ENCODE measurements at places on chromosomes 13 and 19.

GRCh38 chr19:42288387-42288786 is 13.5 kb upstream of the PRR19 start:
- DNase-seq = no peak

GRCh38 chr13:22800526-22801401 is 380.0 kb upstream of the SGCG start:
- DNase-seq = no peak

- no peak for DNase-seq
Observed at GRCh38 chr19:1336079-1336684, 47.5 kb upstream of the NDUFS7 start.

DNA sequence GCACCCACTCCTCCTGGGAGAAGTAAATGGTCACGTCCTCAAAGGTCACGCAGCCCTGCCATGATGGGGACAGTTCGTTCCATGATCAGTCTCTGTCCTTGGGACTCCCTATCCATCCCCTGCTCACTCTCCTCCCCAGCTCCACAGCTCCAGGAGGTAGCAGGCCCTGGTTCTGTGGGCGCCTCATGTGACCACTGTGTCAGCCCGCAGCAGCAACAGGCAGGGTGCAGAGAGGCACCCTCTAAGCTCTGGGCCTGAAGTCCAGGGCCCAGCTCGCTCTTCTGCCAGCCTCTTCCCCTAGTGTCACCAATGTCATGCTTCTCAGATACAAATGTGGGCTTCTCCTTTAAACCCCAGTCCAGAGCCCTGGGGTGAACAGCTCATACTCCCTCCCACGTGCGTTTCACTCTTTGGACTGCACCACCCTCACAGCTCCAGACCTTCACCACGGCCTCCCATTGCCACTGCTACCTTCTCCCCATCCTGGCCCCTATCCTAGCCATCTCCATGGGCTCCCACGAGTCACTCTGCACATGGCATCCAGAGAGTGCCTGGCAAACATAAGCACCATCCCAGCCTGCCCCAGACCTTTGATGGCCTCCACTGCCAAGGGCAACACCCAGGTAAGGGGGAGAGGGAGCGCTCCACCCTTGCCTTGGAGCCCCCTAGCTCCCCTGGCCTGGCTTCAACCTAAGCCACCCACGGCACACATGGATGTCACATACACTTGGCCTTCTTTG is 2.9 kb downstream of the ZNF792 start:
- DNase-seq = no peak

DNA sequence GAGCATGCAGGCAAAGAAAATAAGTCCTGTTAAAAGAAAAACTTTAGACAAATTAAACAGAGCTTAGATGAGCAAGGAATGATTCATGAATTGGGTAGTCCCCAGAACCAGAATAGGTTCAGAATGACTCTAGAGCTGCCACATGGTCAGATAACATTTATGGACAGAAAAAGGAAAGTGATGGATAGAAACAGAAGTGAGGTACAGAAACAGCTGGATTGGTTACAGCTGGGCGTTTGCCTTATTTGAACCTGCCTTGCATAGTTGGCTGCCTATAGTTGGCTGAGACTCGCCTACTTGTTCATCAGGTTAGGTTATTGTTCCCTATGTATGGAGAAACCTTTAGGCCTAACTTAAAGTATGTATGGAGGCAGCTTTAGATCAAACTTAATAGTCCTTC is 35.4 kb downstream of the WDFY2 start:
- no peak for DNase-seq

- no peak for DNase-seq
Observed at GRCh38 chr13:111938741-111939665, 127.9 kb upstream of the SOX1 start.

GRCh38 chr13:95222733-95223018 is 78.6 kb downstream of the ABCC4 start:
- no peak for DNase-seq

GRCh38 chr13:113166266-113166665 is 7.8 kb downstream of the PROZ start:
- DNase-seq = no peak

GRCh38 chr19:32032561-32032960 is 312.8 kb upstream of the ZNF507 start:
- DNase-seq = no peak

DNA sequence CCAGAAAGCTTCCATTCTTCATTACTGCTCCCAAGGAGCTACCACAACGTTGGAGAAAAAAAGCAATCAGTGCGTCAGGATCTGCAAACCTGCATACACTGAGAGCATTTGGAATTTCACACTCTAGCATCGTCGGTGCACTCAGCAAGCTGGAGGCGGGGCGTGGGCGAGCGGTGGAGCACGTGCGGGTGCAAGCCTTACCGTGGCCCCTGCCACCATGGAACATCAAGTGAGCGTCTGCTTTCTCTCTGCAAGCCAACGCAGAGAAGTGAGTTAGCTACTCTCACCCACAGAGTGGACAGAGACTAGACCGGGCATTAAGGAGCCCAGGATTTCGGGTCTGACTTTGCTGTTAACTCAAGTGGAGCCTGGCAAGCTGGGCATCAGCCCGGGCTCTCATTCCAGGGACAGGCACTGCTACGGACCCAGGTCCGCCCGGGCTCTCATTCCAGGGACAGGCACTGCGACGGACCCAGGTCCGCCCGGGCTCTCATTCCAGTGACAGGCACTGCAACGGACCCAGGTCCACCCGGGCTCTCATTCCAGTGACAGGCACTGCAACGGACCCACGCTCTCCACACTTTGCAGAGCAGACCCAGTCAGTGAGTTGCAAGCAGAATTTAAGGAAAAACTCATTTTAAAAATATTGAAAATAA is 124.1 kb upstream of the SPACA7 start:
- DNase-seq = no peak

DNA sequence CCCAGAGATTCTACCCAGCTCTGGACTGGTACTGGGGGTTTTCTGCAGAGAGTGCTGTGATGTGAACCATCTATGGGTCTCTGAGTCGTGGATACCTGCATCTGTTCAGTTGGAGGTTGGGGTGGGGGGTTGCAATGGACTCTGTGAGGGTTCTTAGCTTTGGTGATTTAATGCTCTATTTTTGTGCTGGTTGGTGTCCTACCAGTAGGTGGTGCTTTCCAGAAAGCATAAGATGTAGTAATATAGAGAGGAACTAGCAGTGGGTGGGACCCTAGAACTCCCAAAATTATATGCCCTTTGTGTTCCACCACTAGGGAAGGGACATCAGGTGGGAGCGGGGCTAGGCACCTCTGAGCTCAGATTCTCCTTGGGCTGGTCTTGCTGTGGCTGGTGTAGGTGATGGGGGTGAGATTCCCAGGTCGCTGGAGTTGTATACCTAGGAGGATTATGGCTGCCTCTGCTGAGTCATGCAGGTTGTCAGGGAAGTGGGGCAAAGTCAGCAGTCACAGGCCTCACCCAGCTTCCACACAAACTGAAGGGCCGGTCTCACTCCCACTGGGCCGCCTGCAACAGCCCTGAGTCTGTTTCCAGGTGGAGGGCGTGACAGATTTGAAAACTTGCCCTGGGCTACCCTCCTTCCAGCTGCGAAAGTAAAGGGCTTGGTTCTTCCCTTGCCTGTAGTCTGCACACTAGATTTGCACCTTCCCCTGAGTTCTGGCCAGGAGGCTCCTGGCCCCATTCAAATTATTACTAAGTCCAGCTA is 573.0 kb upstream of the SLITRK1 start:
- no peak for DNase-seq

GRCh38 chr13:31431722-31432137 is 232.0 kb downstream of the B3GLCT start:
- DNase-seq = peak; percentile 28

GRCh38 chr19:49515767-49516166 is 3.3 kb downstream of the FCGRT start:
- no peak for DNase-seq

GRCh38 chr13:33322543-33322809 is 36.9 kb upstream of the STARD13 start:
- DNase-seq = no peak

DNA sequence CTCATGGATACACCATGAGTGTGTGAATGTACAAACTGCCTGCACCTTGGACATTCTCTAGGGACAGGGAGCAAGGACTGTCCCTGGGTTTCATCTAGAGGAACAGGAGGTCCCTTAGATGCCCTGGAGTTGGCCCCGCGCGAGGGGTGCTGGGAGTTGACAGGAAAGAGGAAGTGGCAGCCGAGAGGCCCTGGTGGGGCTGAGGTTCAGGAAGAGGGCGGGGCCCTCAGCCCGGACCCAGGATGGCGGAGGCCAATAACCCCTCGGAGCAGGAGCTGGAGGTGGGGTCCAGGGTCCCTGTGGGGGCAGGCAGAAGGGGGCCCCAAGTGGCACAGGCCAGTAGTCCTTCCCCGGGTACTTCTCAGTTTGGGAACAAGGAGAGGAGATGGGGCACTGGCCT is 6.9 kb downstream of the PKN1 start:
- peak; percentile 74 for DNase-seq

GRCh38 chr19:29497241-29497640 is 28.6 kb upstream of the VSTM2B start:
- no peak for DNase-seq

DNA sequence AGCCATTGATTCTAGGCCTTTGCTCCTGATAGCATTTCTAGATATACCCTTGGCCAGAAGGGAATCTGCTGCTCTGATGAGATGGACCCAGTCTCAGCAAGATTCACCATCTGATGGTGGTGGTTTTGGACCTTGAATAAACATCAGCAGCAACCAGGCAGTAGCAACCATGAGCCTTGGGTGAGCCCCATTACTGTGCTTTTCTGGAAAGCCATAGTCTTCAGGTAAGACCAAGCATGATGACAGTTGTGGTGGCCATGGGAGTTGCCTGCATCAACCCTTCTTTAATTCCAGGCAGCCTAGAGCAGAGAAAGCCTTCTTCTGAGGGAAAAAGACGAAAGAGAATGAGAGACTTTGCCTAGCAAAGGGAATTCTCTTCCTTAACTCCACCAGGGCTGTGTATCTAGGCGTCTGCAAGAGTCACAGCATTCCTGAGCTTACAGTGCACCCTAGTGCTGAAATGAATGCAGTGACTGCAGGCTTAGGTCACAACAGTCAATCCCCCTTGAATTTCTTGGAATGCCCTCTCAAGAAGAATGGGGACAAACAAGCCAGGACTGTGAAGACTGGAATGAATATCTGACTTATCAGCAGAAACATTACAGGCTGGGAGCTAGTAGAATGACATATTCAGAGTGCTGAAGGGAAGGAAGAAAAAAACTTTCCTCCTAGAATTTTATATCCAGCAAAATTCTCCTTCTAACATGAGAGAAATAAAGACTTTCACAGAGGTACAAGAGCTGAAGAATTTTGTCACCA is 942.4 kb upstream of the PCDH20 start:
- no peak for DNase-seq

- DNase-seq = peak; percentile 49
Observed at GRCh38 chr19:47447470-47448359, 24.0 kb downstream of the SLC8A2 start.

GRCh38 chr19:48695743-48696352 is at the start of gene FUT2:
FUT2 (plus strand) TSS chr19:48695971; CDS start chr19:48702957, 6,986 bp downstream.
- DNase-seq = no peak

GRCh38 chr13:20901668-20902437 is 693 bp downstream of the XPO4 start:
- DNase-seq = peak; percentile 33

DNA sequence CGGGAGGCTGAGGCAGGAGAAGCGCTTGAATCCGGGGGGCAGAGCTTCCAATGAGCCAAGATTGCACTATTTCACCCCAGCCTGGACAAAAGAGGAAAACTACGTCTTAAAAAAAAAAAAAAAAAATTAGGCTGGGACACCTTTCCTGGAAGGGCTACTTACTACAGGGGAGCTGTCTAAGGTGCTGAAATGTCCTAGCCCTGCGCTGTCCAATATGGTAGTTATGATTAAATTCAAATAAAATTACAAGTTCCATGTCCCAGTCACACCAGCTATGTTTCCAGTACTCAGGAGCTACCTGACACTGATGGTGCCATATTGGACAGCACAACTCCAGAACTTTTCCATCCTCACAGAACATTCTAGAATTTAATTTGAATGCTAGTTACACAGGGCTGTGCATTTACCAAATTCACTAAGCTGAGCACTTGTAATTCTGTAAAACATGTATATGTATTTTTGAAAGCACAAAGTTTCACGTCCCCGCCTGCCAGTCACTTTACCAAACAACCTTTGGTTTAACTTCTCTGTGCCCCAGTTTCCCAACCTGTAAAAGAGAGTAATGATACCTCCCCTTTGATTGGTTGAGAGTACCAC is 9.2 kb upstream of the ZSCAN22 start:
- DNase-seq = no peak

DNA sequence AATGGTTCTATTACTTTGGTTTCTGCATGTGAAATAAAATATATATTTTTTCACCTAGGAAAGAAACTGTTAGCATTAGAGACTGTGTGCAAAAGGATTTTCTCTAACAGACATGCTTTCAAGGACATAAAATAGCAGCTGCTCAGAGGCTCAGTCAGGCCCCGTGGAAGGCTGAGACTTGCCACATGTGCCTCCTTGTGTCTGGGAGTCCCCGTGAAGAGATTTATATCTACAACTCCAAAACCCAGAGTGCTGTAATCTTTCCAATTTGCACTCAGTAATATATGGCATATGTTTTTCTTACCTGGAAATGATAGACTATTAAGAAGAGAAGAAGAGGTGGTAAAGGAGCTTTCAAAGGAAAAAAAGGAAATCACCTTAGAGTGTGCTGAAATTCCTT is 371.6 kb upstream of the OBI1 start:
- no peak for DNase-seq

- DNase-seq = no peak
Observed at GRCh38 chr13:73958657-73959397, 175.4 kb downstream of the KLF12 start.

- DNase-seq = no peak
Observed at GRCh38 chr19:56423985-56424353, 19.8 kb downstream of the ZNF583 start.

- no peak for DNase-seq
Observed at GRCh38 chr13:88031980-88032559, 360.9 kb downstream of the SLITRK5 start.

- DNase-seq = no peak
Observed at GRCh38 chr19:11093689-11094238, 4.5 kb downstream of the LDLR start.

DNA sequence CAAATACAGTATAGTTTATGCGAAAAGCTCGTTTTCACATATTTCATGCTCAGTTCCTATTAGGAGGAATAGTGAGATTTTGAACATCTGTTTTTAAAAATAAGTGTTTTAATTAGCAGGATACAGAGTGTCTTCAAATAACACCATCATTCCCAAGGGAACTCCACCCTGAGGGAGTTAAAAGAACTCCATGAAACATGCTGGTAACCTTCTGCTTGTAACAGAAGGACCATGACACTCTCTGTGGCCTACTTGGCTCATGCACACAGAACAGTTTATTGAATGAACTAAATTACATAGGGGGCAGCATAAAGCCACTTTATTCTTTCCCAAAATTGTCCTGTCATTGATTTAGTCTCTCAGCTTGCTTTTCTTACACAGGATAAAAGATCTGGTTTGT is 809.5 kb upstream of the SLITRK6 start:
- no peak for DNase-seq

GRCh38 chr13:43390619-43391018 is 367.2 kb downstream of the DNAJC15 start:
- no peak for DNase-seq
